Lower lobe of right lung (tissue), 2 donors: ENCODE measurements at places on chromosomes 11 and 22.

- peak; percentile 48 for DNase-seq
Measured at GRCh38 chr22:49968313-49968830, 7.8 kb downstream of the PIM3 start.

DNA sequence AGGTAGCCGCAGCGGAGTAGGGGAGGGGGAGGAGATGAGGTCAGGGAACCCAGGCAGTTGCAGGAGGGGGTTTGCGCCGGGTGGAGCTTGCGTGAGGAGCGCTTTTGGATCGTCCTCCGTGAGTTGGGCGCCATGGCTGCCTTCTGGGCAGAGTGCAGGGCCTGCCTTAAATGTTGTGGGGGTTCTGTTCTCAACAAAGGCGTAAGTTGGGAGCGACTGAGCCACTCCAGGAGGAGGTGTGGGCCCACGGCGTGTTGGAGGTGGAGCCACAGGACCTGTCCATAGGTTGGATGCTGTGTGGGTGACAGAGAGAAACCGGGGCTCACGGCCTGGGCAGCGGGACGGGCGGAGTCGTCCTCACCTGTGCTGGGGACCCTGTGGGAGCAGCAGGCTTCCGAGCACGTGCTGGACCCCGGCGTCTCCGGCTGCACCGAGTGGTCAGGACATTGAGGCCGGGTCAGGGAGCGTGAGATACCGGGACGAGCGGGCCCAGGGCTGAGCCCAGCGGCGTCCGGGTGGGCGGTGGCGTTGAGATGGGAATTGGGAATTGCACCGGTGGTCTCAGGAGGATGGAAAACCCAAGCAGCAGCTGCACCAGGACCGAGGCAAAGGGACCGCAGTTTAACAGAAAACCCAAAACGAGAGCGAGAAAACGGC, 977 bp upstream of the PGGHG start:
- peak; percentile 66 for DNase-seq

DNA sequence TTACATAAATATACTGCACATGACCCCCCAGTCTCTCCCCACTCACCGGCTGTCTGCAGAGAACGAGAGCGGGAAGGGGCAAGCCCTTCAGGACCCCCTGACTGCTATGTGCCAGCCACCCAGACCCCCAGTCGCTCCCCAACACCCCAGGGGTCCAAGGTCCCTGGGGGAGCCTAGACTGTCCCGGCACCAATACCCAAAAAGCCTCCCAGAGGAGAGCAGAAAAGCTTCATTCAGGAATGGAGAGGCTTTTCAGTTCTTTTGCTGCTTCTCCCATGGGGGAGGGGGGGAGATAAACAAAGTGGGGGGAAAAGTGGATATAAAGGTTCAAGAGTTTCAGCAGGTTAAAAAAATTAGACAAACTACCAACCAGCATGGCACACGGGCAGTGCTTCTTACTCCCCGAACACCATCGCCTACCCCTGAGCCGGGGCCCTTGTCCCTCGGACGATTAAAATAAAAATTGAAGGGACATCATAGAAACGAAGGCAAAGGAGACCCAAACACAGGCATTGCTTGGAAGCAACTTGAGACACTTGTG, 1.3 kb downstream of the CSNK1E start:
- no peak for DNase-seq

DNA sequence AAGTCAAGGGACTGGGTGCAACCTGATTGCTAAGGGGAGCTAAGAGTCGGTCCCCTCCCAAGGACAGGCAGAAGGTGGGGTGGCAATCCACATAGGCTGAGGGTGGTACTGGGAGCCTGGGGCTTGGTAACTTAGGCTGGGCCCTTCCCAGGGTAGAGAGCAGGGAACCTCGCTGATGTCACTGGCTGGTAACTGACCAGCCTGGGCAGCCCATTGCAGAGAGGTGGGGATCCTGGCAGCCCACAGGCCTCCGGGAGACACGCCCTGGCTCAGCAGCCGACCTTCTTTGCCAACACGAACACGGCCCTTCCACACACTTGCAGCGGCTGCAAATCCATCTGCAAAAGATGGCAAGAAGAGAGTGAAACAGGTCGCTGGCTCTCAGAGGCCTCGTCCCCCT, 25.4 kb downstream of the A4GALT start:
- no peak for DNase-seq

DNA sequence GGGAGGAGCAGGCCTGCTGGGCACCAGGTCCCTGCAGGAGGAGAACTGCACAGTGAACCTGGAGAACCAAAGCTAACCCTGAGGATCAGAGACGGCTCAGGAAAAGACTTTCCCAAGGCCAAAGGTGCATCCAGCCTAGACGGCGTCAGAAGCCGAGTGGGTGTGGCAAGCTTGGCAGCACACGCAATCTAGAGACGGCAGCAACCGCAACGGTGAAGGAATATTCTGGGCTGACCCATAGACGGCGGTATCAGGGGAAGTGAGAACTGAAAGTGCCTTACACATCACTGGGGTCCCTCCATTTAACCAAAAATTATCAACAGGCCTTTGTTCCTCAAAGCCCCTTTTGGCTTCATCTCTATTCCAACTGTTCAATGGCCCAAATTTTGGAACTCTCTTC, 26.2 kb downstream of the SPATA19 start:
- DNase-seq: no peak

DNA sequence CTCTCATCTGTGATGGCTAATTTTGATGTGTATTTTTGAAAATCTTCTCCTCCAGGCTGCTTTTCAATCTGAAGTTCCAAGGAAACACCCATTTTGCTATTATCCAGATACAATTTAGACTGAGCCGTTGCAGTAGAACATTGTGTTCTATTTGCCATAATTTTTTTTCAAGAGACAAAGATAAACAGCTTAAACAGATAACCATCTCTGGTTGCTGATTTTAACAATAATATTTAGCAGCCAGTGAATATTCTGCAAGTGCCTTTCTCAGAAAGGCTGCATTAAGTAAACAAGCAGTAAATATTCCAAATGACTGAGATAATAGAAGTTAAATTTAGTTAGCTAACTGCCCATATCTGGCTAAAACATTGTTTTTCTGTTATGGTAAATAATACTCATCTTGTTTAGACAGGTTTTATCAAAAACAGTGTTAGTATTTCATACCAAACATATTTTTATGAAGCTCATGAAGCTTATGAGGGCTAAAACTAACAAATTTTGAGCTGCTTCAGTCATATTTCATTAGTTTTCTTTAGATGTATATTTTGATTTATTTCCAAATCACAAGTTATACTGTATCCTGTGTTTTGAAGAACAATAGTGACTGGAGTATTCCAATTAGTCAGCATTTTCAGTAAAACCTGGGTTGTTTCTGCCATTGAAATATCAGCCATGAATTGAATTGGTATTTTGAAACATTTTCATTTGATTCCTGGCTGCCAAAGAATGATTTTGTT, 206.7 kb downstream of the SBF2 start:
- DNase-seq: no peak

DNA sequence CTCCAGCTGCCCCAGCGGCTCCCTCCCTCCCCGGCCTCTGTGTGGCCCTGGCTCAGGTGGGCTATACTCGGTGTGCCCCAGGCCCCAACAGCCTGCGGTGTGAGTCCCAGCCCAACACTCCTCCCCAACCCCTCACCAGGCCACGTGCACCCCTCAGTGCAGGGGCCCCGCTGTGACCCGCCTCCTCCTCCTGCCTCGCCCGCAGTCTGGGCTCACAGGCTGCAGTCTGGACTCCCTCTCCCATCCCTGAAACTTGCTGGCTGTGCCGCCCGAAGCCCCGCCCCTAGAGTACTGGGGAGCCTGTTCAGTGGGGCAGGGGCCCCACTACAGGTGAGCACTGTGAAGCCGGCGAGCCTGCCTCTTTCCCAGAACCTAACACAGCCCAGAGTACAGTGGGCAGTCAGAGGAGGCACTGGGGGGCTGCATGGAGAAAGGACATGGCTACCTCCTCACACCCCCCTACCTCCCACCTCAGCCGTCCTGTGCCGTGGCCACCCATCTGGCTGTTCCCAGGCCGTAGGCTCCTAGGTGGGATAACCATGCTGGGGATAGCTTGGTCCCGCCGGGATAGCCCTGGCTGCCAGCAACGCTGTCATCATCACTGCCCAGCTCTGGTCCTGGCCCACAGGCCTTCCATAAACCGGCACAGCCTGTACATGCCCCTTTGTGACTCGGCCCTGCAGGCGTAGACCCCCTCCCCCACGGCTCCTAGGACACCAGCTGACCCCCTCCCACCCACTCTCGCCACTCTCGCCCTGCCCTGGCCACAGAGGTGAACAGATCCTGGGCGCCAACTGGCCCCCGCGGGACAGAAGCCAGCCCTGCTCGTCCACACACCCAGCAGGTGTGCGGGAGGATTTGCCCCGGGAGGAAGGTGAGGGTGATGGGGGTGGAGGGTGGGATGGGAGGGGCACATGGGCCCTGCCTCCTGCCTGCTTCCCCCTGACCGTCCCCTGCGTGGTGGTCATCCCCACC, 29.7 kb downstream of the CELSR1 start:
- DNase-seq: no peak

- no peak for DNase-seq
Measured at GRCh38 chr11:133600786-133601185, 68.5 kb upstream of the OPCML start.

GRCh38 chr22:41908411-41909309, 6.2 kb downstream of the SHISA8 start:
- no peak for DNase-seq

GRCh38 chr22:38762551-38762983, 6.8 kb upstream of the SUN2 start:
- DNase-seq: no peak

DNA sequence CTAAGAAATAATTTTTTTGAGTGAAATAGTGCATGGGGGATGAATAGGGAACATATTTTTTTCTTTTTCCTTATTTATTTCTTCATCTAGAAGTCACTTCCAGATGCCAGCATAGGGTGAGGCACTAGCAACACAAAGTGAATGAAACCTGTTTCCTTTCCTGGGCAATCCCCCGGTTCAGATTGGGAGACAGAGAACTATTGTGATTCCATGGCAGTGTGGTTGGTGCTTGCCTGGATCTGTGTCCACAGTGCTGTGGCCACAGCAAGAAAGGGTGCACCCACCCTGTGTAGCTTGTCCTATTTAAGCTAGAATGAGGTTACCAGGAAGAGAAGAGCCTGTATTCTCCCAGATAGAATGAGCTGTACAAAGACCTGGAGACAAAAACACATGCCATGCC, 57.6 kb downstream of the SLC5A1 start:
- no peak for DNase-seq

DNA sequence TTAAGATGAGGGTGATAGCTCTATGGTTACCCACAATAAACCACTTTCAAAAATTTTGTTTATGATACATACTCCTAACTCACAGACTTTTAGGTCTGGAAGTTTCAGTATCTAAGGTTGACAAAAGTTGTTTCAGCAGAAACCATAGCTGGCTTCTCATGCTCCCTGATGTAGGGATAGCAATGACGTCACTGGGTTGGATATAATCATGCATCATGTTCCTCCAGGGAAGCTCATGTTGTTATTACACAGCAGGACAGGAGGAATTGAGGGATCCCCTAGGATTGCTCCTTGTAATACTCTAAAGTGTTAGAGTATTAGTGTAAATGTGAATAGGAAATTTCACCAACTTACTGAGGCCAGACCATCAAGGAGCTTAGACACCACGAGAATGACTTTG, 23.6 kb downstream of the APOL3 start:
- DNase-seq: no peak

GRCh38 chr22:26751217-26751616, 93.8 kb downstream of the MIAT start:
- DNase-seq: no peak

DNA sequence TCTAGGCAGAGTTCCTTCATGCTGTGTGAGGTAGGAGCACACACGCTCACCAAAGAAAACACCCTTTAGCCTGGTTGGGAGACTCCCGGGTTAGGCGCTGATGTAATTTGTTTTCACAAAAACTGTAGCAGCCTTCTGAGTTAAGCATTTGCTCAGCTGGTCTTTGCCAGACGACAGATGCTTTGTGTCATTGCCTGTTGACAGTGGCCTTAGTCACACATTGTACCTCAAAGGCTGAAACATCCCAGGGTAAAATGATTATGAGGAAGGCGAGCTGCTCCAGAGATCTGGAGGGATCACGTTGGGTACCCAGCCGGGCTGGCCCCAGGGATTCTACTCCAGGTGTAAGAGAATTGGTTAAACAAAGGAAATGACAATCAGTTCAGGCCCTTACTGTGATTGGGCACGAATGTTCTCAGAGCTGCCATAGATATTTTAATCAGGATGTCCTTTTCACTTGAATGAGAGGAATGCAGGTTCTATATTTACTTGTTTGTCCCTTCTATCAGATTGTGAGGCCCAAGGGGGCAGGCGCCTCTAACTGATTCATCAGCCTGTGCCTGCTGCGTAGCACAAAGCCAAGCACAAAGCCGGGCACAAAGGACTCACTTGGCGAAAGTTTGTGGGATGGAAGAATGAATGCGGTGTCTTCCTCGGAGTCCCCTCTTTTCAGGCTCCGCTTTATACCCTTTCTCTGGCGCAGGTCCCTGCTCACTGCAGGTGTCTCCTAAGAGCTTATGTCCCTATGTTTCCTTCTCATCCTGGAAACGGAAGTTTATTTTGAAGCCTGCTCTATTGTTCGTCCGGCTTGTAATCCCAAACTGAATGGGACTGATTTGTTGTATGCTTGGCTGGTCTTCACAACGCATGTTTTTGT, 47.1 kb downstream of the ADM start:
- DNase-seq: no peak

DNA sequence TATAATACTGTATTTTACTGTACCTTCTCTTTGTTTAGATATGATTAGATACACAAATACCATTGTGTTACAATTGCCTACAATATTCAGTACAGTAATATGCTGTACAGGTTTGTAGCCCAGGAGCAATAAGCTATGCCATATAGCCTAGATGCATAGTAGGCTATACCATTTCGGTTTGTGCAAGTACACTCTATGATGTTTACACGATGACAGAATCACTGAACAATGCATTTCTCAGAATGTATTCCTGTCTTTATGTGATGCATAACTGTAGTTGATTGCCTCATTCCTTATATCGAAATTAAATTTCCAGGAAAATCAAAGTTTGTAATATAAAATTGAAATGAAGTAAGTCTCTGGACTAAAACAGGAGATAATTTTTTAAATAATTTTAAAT, 49.3 kb upstream of the OR5P2 start:
- no peak for DNase-seq
